Pancreas (tissue), 10 donors: ENCODE measurements at places on chromosomes 7 and 10. TPM values are rescaled to one million over a fixed set of nuclear protein-coding genes. Genes with fewer than 3 reads are reported as not detected.

- DNase-seq, result no peak
These were observed 50.8 kb upstream of the RSU1 start for GRCh38 chr10:16867990-16868389.

- no peak for DNase-seq
These were observed 35.3 kb upstream of the SPOCK2 start for GRCh38 chr10:72123616-72124015.

- DNase-seq, result no peak
These were observed 10.5 kb upstream of the COMMD3 start for GRCh38 chr10:22305721-22306120.

DNA sequence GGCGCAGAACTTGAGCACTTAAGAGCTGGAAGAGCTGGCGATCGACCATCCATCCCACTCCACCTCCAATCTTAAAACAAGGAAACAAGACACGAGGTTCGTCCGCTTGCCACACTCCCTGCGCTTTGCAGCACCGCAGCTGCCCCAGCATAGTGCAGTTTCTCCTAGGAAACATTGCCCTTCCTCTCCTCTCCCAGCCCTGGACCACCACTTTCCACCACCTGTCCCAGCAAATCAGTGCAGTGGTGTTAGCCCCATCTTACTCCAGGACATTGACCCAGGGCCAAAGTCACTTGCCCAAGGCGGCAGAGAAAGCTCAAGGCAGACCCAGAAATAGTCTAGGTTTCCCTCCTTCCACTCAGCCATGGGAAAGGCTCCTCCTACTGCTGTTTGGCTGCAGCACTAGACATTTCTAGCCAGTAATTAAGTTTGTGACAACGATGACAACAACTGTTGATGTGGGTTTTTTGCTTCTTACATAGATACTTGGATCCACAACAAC is 1.5 kb upstream of the PARD3 start:
- DNase-seq, result no peak

The PRR15 gene
- 4.6 TPM for total RNA-seq

The MRLN gene
- not detected for total RNA-seq
